Ovary (tissue), 10 donors: ENCODE measurements at places on chromosomes 5 and 9. TPM values are rescaled to one million over a fixed set of nuclear protein-coding genes. Genes with fewer than 3 reads are reported as not detected.

The GCNT1 gene
- total RNA-seq: 3.0 TPM

The ACTBL2 gene
- total RNA-seq: not detected

DNA sequence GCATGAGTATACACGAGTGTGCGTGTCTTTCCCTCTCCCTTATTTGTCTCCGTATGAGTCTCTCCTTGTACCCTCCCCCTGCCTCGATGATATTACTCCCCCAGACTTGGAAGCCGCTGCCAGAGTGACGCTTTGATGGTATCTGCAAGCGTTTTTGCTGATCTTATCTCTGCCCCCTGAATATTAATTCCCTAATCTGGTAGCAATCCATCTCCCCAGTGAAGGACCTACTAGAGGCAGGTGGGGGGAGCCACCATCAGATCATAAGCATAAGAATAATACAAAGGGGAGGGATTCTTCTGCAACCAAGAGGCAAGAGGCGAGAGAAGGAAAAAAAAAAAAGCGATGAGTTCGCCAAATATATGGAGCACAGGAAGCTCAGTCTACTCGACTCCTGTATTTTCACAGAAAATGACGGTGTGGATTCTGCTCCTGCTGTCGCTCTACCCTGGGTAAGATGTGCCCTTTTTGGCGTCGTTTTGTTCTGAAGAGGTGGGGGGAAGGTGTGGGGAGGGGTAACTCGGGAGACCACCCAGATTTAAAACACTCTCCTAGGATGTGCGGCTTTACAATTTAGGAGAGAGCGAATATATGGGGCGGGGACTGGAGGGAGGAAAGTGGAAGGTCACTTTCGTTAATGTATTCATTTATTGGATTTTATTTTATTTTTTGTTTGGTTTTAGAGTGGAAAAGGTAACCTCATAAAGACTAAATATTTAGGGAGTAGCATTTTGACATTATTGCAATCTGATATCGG is at the start of gene GABRG2:
TSS of gene GABRG2 (plus strand) at position 119 of the 757 bp plus-strand sequence. CDS start at position 346, 227 bp downstream.
- no peak for DNase-seq

The LSM11 gene
- total RNA-seq: 5.1 TPM

The SLCO4C1 gene
- total RNA-seq: 0.05 TPM

GRCh38 chr5:170273968-170274710 is 23.4 kb downstream of the LCP2 start:
- DNase-seq: no peak

The ABLIM3 gene
- 2.1 TPM for total RNA-seq

DNA sequence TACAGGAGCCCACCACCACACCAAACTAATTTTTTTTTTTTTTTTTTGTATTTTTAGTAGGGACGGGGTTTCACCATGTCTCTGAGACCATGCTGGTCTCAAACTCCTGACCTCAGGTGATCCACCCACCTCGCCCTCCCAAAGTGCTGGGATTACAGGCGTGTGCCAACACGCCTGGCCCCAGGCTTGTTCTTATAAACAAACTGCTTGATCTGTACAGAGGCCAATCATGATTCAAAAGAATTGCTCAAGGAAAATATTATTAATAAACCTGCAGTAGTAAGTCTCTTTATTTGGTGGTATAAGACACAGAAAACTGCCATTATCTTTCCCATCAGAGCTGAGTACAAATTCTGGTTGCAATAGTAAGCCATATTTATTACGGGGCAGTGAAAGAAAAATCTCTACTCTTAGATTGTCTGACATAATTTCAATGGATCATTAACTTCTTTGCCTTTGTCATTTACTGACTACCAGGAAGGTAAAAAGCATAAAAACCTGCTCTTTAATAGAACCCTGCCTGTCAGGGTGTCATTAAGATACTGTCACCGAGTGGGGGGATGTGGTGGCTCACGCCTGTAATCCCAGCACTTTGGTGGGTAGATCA is 33.3 kb downstream of the RASEF start:
- no peak for DNase-seq

The KIF20A gene
- 0.10 TPM for total RNA-seq

- no peak for DNase-seq
Measured at GRCh38 chr9:8895861-8896224, 1096.3 kb upstream of the DMAC1 start.

The CNTLN gene
- total RNA-seq: 15.9 TPM

The TEX48 gene
- total RNA-seq: not detected

DNA sequence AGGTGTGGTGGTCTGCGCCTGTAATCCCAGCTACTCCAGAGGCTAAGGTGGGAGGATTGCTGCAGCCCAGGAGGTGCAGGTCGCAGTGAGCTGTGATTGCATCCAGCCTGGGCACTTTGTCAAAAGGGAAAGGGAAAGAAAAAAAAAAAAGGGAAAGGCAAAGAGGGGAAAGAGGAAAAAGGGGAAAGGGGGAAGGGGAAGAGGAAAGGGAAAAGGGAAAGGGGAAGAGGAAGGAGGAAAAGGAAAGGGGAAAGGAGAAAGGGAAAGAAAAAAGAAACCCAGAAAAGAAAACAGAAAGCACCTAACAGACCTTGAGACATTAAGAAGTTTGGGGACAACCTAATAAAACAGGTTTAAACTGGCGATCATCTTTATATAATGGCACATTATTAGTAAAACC is 40.0 kb downstream of the IDNK start:
- DNase-seq: no peak

DNA sequence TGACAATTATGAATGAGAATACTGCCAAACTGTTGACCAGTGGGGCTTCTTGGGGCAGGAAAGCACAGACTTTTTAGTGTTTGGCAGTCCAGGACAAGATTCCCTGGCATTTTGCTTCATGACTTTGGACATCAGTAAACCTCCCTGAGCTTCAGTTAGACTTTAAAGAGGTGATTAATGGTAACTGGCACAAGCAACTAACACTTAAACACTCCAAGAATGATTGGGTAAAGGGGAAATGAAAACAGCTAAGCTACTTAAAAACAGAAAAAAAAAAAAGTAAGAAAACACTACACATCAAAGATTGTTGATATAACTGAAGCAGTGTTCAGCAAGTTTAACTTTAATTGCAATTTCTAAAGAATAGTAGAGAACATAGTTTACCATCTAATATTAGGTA is 13.4 kb downstream of the PAIP1 start:
- DNase-seq: no peak

DNA sequence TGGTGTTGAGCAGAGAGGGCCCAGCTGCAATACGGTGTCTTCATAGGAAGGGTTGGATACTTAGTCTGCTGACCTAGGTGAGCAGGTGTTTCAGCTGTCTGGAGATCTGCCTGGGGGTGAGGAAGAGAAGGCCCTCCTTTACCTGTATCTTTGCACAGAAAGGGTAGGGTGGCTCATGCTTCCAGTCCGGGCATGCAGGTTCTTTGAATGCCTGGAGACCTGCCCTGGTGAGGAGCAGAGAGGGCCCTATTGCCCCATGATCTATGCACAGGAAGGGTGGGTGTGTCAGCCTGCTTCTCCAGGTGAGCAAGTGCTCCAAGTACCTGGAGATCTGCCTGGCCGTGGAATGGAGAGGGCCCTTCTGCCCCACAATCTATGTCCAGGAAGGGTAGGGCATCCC is 63.0 kb downstream of the FER start:
- DNase-seq: no peak

DNA sequence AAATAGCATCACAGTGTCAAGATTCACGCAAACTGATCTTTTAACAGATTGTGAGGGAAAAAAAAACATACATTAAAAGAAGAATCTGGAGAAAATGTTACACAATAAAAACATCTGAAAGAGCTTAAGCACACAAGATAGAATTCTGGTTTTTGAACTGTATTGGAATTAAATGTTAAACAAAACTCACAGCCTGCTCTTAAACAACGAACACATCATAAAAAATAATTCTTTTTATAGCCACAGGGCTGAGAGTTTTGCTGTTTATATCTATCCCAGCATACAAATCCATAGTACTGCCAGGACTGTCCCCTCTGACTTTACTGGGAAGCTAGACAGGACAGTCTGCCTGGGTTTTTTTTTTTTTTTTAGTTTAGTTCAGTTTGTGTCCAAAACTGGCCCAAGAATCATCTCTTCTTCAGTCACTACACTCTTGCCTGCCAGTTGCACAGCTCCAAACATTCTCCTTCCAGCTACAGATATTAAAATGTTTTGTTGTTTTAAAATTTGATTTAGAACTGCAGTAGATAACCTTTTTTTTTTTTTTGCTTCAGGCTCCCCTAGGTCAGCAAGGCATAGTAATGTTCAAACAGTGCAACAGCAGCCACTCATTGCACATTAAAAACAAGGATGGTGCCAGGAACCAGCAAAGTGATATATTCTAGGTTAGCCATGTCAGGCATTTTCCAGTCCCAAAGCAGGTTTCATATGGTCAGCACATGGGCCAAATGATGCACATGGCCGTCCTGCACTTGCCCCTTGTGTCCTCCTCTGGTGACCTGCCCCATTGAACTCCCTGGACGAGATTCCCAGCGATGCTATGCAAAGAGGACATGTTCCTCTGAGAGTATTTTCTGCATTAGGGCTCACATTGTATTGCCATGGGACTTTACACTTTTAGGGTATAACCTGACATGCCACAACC is 173.6 kb downstream of the ARL15 start:
- DNase-seq: no peak

The RNF208 gene
- not detected for total RNA-seq

- DNase-seq: no peak
Measured at GRCh38 chr5:19733612-19734495, 254.1 kb downstream of the CDH18 start.

The SVEP1 gene
- 20.0 TPM for total RNA-seq

DNA sequence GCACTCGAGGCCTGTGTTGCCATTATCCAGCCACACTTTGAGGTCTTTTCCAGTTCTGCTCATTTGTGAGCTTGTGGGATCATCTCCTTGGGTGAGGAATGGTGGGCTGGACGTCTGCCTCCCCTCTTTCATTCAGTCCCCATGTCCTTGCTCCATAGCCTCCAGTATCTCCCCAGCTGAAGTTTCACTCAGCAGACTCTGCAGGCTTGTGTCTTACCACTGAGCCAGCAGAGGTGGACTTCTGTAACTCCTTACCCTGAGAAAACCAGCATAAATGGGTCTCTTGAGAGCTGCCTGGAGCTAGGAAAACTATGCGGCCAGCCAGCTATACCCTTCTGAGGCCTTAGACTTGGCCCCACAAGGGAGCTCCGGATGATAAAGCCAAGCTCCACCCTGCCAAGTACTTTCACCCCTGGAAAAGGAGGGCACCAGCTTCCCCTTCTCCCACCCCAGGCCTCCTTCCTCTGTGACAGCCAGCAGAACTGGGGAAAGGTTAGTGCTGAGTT is 12.2 kb downstream of the IRF1 start:
- no peak for DNase-seq

- no peak for DNase-seq
Measured at GRCh38 chr5:143188083-143188482, 215.4 kb downstream of the NR3C1 start.

The CXCL14 gene
- total RNA-seq: 5.4 TPM

The PKD2L2 gene
- 0.20 TPM for total RNA-seq

The LECT2 gene
- total RNA-seq: not detected

- no peak for DNase-seq
Measured at GRCh38 chr5:73093943-73094342, 26.4 kb upstream of the TMEM171 start.

- no peak for DNase-seq
Measured at GRCh38 chr5:41695920-41696582, 174.2 kb downstream of the OXCT1 start.

- no peak for DNase-seq
Measured at GRCh38 chr9:123643518-123643917, 286.4 kb downstream of the DENND1A start.
